ENCODE measurements at places on chromosomes 1 and 21. TPM values are rescaled to one million over a fixed set of nuclear protein-coding genes. Genes with fewer than 3 reads are reported as not detected.

The PDPN gene
- total RNA-seq, result 0.30 TPM

The FMO5 gene
- total RNA-seq, result 0.32 TPM

The CRABP2 gene
- total RNA-seq, result 19.9 TPM

The PWP2 gene
- total RNA-seq, result 4.8 TPM

Measured in smooth muscle cell of the umbilical artery (primary cell).